ENCODE measurements at places on chromosomes 3 and 15. TPM values are rescaled to one million over a fixed set of nuclear protein-coding genes. Genes with fewer than 3 reads are reported as not detected.

- no peak overlapping the region for H3K4me3 ChIP-seq
- H3K36me3 ChIP-seq = no peaks in the 10 kb centered on the region
Observed at GRCh38 chr15:46938169-46938568, 779.1 kb upstream of the SEMA6D start.

The TMEM108 gene
- 9.0 TPM for total RNA-seq

- H3K27ac ChIP-seq = no peak overlapping the region
- H3K27me3 ChIP-seq = peaks cover 1% of the 10 kb centered on the region
- peaks cover 4% of the 10 kb centered on the region for H3K36me3 ChIP-seq
- H3K4me1 ChIP-seq = no peaks in the 10 kb centered on the region
Observed at GRCh38 chr3:34929036-34929435, 710.3 kb upstream of the ARPP21 start.

The HYAL1 gene
- total RNA-seq = 0.96 TPM
